NCI-H1105 (cell line): ENCODE measurements at places on chromosomes 7 and 10.

DNA sequence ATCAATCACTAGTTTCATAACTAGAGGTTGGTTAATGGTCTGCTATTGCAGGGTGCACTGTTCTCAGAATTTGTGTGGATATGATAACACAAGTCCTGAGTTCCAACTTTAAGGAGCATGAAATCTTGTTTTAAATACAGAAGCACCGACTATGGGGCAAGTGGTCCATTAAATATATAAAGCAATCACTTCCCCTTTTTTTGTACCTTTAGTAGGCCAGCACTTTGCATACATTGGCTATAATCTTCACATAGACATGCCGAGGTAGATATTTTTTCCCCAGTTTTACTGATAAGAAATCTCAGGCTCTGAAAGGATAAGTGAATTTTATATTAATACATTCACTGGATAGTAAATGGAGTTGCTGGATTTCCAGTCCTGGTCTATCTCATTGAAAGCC is 286.3 kb downstream of the NRG3 start:
- DNase-seq, result no peak

- DNase-seq, result no peak
Measured at GRCh38 chr7:30596721-30597120, 2.0 kb downstream of the GARS1 start.

DNA sequence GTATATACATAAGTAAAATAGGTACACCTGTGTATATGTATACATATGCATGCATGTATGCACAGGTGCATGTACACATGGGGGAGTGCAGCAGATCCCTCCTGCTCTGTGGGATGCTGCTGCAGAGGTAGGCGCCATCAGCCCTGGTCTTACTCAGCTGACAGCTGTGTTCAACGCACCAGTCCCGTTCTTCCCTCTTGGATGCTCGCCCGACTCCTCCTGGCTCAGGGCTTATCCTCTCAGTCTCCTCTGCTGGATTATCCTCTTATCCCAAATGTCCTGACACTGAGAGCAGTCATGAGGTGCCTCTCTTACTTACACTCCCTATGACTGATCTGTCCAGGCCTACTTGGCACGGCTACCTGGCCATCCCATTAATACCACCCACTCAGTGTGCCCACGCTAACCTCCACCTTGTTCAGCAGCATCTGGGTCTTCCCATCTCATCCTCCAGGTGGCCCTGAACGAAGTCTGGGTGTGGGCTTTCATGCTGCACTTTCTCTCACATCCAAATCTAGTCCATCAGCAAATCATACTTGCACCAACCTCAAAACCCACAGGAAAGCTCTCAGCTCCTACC is 357.1 kb downstream of the TCERG1L start:
- no peak for DNase-seq

GRCh38 chr10:14244147-14244546 is 86.6 kb downstream of the FRMD4A start:
- no peak for DNase-seq

DNA sequence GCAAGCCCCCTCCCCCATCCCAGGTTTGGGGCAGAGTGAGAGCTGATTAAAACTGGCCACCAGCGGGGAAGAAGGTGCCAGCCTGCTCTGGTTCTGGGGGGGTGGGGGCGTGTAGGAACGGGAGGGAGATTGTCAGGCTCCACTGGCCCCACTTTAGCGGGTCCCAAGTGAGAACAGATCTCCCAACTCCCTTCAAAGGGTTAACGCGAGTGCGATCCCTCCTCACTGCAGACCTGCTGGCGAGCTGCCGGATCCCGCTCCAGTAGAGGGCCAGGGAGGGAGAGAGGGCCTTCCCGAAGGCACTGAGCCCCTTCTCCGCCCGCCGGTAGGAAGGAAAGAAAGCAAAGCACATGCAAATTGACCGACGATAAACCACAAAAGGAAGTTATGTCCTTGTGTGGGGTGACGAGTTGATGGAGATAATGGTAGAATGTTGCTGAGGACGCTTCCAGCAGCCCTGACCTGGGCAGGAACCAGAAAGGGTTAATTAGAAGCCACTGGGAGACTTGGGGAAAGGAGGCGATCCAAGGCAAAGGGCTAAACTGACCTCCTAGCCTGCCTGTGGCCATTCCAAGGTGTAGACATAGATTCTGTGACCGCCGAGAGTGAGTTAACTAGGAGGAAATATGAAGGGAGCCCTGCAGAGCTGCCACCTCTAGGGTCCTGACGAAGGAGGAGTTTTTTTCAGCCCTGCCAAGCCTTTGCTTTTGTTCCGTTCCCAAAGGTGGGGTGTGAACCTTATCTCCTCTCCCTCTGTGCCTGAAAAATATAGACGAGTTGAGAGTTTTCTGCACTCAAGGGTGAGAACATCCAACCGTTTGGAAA is 1.5 kb downstream of the NRG3 start:
- no peak for DNase-seq

DNA sequence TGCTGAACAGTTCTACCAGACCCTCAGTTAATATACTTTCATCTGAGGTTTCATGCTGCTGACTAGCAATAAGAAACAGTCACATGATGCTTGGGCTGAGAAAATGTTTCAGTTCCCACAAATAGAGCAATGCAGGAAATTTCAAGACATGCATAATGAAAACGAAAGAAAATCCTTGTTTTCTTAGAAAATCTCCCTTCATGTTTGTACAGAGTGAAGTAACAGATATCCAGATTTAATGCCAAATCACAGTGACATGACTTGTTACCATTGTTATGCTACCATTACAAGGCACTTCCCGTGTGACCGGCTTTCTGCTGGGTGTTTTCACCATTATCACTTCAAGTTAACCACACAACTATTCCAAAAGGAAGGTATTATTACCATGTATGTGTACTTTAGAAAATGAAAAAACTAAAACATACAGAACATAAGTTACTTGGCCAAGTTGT is 121.7 kb downstream of the DOCK4 start:
- DNase-seq, result no peak

GRCh38 chr7:97094284-97094930 is 23.1 kb upstream of the SDHAF3 start:
- DNase-seq, result peak; percentile 19

DNA sequence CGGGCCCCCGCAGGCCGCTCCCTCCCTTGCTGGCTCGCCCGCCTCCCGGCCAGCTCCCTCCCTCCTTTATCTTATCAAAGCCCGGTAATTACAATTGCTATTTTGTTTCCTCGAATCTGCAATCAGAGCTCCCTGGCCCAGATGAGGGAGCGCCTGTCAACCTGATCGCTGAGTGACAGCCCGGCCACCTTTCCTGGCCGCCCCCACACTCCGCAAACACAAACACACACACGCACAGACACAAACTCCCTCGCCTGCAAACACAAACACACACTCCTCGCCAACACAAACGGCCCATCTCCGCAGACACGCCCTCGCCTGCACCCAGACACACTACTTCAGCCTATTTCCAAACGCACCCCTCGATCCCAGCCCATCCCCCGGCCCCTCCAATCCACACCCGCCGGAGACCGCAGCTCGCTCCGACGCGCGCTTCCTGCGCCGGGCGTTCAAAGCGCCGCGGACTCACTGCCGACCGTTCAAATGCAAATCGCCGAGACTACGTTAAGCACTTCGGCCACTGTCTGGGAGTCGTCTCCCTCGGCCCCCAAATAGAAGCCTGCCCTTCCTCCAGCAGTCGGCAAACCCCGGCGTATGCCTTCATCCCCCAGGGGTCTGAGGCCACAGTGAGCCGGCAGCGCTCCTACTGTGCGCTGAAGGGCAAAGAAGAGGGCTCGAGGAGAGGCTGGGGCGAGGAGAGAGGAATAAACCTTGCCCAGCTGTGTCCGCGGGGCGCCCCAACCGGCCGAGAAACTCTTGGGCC is 3.0 kb upstream of the FGF8 start:
- no peak for DNase-seq

GRCh38 chr10:86104156-86104555 is 262.4 kb downstream of the GRID1 start:
- no peak for DNase-seq

DNA sequence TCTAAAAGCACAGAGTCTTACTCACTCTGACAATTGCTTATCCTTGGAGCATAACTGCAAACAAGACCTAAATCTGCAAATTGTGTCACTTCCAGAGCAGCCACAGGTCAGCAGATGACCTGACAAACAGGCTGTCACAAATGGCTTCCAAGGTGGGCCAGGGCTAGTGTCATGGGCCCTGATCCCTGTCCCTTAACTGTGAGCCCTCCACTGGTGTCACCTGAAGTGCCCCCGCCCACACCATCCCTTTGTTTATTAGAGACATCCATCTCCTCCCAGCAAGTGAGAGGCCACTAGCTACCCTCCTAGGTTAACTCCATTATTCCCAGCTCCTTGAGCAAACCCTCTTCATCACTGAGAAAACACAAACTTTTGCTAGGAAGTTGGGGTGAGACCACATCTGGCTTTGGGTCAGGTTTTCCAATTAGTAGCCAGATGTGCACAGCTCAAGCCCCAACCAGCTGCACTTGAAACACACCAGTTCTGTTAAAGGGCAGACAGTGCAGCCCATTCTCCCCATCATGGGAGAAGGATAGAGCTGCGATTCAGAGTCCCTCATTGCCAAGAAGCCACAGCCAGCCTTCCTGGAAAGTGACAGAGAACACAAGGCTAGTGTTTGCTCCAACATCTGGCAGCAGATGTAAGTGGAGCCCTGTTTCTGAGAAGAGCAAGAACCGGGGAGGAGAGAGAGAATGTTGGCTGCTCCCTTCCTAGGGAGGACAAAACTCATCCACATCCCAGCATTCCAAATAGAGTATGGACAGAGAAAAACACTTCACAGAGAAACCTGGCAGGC is 75.7 kb upstream of the NANOS1 start:
- no peak for DNase-seq

GRCh38 chr7:113550966-113551365 is 367.8 kb downstream of the PPP1R3A start:
- no peak for DNase-seq

DNA sequence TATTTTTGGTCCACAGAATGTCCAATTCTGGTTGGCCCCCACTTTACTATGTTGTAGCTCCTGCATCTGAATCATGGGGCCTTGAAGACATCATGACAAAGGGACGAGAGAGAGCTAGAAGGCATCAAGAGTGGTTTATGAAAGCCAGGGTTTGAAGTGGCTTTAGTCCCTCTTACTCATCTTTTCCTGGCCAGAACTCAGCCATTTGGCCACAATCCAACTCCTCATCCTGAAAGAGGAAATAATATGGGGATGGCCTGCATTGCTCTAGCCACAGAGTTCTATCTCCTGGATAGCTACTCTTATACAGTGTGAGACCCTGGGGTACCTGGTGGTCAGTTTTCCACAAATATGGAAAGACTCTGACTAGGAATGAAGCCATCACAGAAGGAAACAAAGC is 418.9 kb downstream of the XPNPEP1 start:
- DNase-seq, result no peak

DNA sequence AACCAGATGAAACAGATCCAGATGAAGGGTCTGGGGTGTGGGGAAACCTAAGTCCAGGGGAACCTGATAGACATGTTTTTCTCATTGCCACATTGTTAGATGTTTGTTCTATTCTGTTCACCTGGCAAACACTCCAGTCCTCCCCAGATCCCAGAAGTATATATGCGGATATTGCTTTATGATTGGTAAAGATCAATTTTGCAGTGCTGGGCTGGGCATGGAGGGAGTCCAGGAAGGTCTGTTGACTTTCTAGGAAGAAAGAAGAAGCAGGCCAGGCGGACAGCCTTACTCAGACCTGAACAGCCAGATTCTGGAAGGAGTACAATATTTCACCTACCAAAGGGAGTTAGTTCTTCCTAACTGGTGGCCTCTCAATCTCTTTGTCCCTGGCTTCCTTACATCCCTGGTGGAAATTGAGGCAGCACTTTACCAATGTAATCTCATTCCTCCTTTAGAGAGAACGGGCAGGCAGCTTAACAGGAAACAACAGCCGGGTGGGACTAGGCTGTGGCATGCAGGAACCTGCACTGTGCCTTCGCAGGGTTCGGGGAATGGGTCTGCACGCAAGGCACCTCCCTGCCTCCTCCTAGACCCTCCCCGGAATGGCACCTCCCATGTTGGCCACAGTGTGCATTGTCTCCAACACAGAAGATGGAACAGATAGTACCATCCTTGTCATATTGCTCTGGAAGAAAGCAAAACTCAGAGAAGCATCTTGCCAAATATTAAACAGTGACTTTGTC is 930 bp downstream of the GIMAP6 start:
- DNase-seq, result no peak

DNA sequence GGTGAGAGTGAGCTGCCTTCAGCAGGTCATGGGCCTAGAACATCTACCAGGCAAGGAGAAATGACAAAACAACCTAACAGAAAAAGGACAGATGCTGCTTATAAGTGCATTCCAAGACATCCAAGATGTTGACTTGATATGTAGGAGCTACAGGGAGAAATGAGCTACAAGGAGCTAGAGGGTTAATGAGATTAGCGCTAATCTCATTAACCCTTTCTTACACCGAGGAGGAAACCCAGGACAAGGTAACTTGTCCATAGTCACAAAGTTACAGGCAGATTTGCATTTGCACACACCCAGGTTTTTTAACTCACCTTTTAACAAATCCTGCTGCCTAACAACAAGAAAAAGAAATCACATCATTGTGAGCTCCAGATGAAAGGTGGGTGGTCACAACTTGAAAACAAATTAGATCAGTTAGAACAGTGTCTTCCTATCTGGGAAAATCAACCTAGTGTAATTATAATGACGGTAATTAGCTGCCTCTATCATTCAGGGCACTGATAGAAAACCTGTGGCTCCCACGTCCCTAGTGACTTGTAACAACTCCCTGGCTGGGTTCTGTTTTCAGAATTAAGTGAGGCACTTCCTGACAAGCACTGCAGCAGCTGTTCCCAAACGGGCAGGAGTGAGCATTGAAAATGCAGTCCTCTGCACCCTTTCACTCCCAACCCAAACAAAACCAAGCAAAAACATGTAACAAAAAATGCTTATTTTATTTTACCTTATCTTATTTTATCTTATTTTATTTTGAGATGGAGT is 5.7 kb downstream of the KIAA1549 start:
- DNase-seq, result peak; percentile 31

DNA sequence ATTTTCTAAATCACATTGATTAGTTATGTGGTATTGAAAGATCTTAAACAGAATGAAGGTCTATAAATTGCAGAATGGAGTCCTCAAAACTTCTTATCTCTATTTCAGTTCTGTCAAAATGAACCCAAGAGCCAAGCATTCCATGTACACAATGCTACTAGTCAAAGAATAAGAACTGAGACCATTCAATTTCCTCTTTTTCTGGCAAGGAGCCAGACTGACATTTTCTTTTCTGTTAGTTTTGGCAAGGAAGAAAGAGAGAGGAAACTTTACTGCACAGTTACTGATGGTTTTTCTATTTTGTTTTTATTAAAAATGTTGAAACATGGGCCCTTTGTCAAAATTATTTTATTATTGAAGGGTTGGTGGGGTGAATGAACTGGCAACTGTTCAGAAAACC is 181.8 kb upstream of the FERD3L start:
- no peak for DNase-seq

- DNase-seq, result no peak
Measured at GRCh38 chr7:104327938-104328295, 486 bp upstream of the LHFPL3 start.

GRCh38 chr7:33881316-33881715 is 24.0 kb upstream of the BMPER start:
- DNase-seq, result no peak

DNA sequence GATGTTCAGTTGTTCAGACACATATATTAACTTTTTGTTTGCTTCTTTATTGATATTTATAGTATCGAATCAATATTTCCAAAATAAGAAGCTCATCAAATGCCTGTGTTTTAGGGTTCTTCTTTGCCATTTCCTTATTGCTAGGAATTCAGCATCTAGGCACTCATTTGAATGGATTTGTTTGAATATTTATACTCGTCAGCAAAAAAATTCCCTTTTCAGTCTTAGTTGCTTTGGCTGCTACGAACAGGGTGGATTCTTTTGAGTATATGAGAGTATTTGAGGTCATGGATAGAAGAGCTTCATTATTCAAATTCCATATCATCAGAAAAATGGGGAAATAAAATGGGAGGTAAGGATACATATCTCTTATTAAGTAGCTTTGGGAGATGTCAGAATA is 706.9 kb downstream of the NRG3 start:
- DNase-seq, result no peak
